ENCODE measurements at places on chromosomes 1 and 21. TPM values are rescaled to one million over a fixed set of nuclear protein-coding genes. Genes with fewer than 3 reads are reported as not detected.

DNA sequence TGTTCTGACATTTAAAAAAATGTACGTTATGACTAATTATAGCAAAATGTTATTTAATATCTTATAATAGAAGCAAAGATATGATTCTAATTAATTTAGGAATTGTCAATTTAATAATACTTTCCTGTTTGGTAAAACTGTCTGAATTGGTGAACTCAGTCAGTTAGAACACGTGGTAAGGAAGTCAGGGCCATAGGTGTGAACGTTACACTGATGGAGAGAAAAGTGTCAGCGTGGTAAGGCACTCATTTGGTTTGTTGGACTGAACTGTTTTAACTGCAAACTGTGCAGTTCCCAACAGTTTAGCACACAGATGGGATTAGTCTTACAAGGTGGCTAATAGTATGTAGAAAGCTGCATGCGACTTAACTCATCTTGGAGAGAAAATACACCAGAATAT is 102.9 kb downstream of the EPB41 start:
- no peak for DNase-seq

The OR2W3 gene
- total RNA-seq, result 0.54 TPM

DNA sequence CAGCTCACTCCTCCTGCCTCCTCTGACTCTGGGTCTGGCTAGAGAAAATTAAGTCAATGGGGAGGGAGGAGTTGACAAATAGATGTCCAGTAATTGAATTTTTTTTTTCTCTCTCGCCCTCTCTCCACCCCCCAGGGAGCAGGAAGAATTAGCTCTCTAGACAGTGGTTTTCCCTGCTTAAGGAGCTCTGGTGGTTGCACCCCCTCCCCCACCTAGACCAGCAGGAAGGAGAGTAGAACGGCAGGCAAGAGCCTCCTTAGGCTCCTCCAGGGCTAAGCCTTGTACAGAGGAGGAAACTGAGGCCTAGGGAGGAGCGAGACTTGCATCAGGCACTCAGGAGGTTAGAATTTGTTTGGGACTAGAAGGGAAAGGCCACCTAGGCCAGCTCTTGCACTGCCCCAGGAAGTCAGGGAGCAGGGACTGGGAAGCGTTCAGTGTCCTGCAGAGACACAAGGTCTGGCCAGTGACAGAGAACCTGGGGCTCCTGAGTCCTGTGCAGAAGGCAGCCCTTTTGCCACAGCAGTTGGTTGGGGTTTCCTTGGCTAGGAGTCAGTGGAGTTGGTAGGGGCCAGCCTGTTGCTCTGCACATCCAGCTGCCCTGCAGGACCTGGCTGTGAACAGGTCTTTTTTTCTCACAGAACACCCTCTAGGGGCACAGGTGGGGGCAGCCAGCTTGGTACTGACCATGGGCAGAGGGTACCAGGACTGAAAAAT is 49.5 kb upstream of the ACOT11 start:
- DNase-seq, result no peak

The LRRN2 gene
- not detected for total RNA-seq

GRCh38 chr1:39640861-39641260 is 1.4 kb upstream of the HEYL start:
- no peak for DNase-seq

- DNase-seq, result no peak
Measured at GRCh38 chr1:30412241-30413110, 310.9 kb downstream of the MATN1 start.

- no peak for DNase-seq
Measured at GRCh38 chr1:25615172-25615541, 1.4 kb upstream of the MAN1C1 start.

GRCh38 chr1:211527006-211527405 is 35.0 kb upstream of the RD3 start:
- DNase-seq, result no peak

The PSRC1 gene
- 34.6 TPM for total RNA-seq

DNA sequence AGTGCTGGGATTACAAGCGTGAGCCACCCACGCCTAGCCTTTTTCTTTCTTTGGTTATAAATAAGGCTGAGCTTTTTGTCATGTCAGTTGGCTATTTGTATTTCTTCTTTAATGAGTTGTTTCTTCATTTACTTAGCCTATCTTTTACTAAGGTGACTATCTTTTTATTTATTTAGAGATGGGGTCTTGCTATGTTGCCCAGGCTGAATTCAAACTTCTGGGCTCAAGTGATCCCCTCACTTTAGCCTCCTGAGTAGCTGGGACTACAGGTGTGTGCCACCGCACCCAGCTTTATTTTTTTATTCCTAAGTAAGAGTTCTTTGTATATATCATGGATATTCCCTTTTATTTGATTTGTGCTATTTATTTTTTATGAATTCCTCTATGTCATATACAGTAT is 11.9 kb downstream of the DMBX1 start:
- no peak for DNase-seq

The SNX7 gene
- total RNA-seq, result 24.4 TPM

The ATP8B2 gene
- 91.0 TPM for total RNA-seq

DNA sequence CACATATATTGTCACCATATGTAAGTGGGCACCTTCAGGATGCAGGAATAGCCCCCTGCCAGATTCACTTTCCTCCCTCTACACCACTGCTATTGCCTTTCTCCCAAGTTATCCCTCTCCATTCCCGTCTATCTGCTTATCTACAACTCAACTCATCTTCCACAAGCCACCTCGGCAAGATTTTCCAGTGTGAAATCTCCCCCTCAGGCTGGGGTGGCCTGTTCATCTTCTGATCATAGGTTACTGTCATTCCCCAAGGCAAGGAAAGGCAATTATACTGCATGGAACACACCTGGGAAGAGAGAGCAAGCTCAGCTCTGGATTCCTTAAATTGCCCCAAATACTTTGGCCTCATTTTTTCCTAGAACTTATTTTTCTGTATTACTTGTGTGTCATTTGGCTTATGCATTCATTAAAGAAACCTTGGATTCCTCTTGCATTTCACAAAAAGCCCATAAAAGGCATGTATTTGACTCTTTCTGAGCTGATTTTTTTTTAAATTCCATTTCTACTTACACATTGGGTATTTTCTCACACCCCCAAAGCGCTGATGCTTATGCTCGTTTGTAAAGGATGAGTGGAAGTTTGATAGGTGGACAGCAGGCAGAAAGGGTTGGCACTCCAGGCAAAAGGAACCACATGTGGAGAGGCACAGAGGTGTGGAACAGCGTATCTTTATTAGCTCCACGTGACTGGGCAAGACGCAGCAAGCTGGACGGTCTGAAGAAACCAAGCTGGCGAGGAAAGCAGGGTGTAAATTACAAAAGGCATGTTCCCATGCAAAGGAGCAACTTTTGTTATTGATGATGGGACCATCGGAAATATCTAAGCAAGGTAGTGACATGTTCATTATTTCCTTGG is 169.7 kb upstream of the RAB4A start:
- no peak for DNase-seq

GRCh38 chr1:15167386-15167785 is 13.8 kb downstream of the TMEM51 start:
- peak; percentile 93 for DNase-seq

DNA sequence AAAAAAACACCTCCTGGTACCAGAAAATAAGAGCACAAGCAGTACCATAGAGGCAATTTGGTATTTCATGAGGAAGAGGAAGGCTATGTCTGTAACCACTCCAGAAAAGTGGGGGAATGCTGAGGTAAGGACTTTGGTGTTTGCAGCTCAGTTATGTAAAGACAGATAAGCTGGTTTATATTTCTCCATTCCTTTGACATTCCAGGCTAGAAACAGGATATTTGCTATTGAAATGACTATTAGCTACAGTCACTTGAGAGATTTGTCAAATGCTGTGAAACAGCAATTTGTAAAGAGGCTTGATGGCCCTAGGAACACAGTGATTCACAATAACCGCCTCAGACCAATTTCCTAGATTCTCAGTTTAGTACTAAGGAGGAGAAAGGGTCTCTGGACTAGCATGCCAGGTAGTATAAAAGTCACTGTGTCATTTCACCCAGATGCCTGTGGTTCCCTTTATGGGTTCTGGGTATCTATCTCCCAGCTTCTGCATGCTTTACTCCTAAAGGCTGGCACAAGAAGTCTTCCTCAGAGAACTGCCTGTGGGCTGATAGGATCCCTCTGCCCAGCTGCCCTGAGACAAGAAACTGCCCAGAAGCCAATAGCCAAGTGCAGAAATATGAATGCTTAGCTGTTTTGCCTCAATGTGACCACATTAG is 80.5 kb downstream of the VCAM1 start:
- DNase-seq, result peak; percentile 66

GRCh38 chr1:29271724-29272123 is 35.4 kb downstream of the PTPRU start:
- peak; percentile 65 for DNase-seq

DNA sequence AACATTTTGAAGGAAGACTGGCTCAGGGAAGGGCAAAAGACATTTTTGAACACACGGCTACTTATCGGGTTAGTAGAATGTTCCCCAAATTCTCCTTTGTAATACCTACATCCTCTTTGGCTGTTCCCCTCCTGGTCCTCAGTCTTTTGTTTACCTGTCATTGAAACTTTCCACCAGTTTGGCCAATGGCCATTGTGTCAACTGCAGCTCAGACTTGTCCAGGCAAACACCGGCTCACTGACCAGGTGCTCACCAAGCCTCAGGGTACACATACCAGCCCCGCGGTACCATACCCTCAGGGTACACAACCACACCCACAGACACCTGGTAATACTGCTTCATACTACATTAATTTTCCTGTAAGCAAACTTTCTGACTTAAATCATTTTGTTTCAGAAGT is 84.8 kb upstream of the ZNF648 start:
- no peak for DNase-seq

- no peak for DNase-seq
Measured at GRCh38 chr1:238312969-238313368, 422.2 kb upstream of the ZP4 start.

DNA sequence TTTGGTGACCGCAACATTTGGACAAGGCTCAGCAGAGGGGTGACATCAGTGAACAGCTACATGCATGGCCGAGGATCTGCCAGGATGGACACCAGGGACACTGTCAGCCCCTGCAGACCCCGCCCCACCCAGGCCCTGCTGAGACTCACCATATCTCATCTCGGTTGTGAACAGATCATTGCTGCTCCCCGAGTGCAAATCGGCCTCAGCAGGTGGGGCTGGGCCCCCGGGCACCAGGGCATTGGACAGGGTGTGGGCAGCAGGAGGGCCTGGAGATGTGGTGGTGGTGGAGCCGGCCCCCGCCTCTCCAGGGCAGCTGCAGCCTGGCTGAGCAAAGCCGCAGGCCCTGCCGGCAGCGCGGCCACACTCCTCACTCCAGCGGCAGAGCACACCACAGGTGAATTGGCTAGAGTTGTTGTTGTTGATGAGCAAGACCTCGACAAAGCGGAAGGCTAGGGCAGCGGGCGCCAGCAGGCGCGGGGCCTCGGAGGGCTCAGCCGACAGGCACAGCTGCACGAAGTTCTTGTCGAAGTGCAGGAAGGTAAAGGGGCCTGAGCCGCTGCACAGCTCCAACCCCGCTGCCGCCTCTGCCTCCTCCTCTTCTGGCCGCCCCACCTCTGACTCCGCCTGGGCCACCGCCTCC is 8.2 kb downstream of the ADGRB2 start:
- no peak for DNase-seq

DNA sequence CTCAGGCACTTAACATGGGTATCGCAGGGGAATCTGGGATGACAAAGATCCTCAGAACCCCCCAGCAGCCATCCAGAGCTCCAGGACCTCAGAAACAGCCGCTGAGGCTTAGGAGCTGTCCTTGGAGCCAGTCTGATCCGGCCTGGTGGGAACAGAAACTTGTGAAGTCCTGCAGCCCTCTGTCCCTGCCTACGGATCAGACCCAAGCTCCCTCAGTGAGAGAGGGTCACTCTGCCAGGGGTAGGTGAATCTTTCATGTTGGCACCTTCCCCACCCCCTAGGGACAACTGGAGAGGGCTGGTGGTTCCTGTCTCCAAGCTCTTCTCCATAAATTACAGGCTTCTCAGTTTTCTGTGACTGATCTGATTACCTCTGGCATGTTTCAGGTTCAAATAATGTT is 122.3 kb downstream of the TLR5 start:
- no peak for DNase-seq

The ACTA1 gene
- not detected for total RNA-seq

DNA sequence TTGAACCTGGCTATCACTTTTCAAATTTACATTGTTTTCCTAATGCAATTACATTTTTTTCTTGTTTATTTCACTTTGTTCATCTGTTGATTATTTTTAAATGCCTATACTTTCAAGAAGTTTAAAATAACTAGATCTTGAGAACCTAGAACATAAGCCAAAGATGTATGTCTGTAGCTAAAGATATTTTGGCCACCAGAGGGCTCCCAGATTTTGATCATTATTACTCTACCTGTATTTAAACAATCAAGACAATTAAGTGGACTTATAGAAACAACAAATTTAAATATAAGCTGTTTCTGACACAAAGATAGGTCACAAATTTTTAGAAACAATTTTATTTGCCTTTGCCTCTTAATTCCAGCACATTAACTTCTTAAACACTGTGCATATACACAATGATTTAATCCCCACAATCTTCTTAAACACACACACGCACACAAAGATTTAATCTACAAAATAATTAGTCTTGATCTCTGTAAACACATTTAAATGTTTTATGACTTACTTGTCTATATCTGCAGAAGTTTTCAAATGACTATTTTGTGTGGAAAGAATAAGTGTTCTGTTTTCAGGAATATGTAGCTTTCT is 380.0 kb downstream of the DSCAM start:
- DNase-seq, result no peak

GRCh38 chr1:107670397-107671040 is 294.5 kb downstream of the VAV3 start:
- DNase-seq, result no peak

- DNase-seq, result peak; percentile 76
Measured at GRCh38 chr1:85581802-85582686, 1.5 kb downstream of the CCN1 start.

The DIRAS3 gene
- 8.6 TPM for total RNA-seq

The S100A7 gene
- total RNA-seq, result not detected

DNA sequence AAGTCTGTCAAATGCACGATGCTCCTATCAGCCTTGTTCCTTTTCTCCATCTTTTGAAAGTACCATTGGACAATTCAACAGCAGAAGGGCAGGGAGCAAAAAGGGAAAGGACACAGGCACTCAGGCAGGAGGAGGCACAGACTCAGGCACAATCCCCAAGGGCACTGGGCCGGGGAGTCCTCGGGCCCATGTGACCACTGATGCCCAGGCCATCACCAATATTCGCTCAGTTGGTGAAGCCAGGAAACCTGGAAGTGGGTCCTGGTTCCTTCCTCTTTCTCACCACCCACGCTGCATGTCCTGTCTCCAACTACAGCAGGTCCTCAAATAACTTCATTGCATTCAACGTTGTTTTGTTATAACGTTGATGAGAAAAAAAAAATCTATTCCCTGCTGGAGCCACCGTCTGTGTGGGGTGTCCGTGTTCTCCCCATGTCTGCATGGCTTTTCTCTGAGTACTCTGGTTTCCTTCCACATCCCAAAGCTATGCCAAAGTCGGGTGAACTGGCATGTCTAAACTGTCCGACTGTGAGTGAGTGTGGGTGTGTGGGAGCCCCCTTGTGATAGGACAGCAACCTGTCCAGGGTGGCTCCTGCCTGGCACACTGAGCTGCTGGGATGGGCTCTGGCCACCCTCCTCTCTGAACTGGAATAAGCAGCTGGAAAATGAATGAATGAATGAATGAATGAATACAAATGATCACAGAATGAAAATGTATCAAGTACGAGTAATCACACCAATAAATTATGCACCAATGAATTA is 12.5 kb downstream of the NID1 start:
- no peak for DNase-seq

The HCN3 gene
- total RNA-seq, result 0.36 TPM

The DCDC2B gene
- total RNA-seq, result not detected

The FNDC5 gene
- total RNA-seq, result 1.7 TPM

- no peak for DNase-seq
Measured at GRCh38 chr1:84350550-84350949, 47.7 kb upstream of the DNASE2B start.
